Right kidney (tissue), 9 donors: ENCODE measurements at places on chromosomes 6 and 20.

- DNase-seq, result no peak
Observed at GRCh38 chr20:21262812-21263211, 40.3 kb upstream of the XRN2 start.

- DNase-seq, result no peak
Observed at GRCh38 chr6:48701572-48701971, 590.6 kb upstream of the PTCHD4 start.

DNA sequence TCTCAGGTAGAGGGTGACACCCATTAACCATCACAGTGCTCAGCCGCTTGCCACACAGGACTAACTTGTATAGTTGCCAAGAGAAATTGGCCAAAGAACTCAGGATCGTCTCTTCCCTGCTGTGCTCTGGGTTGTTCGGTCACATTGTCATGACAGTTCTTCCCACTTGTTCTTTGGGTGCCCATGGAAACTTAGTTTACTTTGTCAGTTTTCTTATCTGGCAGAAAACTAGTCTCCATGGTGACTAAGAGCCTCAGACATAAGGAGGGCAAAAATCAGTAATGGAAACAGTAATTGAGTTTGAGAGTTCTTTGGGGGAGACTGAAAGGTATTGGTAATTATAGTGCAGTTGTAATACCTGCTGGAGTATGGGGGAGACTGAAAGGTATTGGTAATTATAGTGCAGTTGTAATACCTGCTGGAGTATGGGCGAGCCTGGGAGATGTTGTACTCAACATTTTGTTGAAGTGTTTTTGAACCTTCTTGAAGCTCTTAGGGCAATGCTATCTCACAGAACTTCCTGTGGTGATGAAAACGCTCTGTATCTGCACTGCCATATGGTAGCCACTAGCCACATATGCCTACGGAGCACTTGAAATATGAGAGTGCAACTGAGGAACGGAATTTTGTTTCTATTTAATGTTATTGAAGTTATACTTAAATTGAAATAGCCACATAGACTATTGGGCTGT, 95.2 kb upstream of the HDGFL1 start:
- DNase-seq, result no peak

GRCh38 chr20:54469293-54469692, 6.1 kb upstream of the DOK5 start:
- DNase-seq, result no peak

DNA sequence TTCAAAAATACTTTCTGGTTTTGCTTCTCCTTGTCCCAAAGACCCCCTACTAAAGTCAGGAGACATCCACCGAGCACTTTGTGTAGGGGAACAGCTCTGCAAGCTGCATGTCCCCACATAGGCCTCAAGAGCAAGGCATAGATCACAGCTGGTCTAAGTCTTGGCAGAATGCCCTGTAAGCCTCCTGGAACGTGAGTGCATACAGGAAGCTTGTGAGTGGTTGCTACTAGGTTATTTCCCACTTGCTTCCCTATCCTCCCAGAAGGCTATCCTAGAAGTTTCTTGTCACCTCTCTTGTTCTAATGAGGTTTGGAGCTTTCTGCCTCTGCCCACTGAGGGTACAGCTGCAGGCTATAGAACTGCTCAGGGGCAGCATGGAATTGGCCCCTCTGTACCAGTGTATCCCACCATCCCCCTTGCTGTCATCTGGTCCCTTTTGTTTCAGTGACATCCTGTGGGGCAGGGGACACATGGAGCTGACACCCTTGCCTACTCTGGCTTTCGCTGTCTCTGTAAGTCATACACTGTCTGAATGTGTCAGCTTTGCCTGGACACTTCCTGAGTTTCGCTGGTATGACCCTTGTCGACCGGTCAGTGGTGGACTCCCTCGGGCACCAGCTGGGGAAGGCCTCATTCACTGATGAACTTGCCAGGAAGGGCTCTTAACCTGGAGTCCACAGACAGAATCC, 35.6 kb upstream of the KCNK16 start:
- DNase-seq, result no peak

- no peak for DNase-seq
Observed at GRCh38 chr6:103344554-103345163, 1515.1 kb downstream of the HACE1 start.

DNA sequence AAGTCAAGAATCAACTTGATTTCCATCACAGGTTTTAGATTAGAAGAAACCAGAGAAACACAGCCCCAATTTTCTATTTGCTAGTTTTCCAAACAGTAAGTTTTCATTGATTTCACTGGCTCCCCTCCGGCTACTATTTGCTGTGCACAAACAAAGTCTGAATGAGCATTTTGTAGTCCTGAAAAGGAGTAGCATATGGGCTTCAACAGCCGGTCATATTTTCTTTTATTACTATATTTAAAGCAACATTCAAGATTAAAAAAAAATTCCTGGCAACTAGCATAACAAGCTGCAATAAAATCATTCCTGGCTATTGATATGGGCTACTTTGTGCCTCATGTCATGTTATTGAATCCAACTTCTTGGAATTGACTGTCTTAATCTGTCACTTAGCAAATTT, 48.3 kb downstream of the CARMIL1 start:
- no peak for DNase-seq

- no peak for DNase-seq
Observed at GRCh38 chr20:5945963-5946362, 4.4 kb downstream of the TRMT6 start.

DNA sequence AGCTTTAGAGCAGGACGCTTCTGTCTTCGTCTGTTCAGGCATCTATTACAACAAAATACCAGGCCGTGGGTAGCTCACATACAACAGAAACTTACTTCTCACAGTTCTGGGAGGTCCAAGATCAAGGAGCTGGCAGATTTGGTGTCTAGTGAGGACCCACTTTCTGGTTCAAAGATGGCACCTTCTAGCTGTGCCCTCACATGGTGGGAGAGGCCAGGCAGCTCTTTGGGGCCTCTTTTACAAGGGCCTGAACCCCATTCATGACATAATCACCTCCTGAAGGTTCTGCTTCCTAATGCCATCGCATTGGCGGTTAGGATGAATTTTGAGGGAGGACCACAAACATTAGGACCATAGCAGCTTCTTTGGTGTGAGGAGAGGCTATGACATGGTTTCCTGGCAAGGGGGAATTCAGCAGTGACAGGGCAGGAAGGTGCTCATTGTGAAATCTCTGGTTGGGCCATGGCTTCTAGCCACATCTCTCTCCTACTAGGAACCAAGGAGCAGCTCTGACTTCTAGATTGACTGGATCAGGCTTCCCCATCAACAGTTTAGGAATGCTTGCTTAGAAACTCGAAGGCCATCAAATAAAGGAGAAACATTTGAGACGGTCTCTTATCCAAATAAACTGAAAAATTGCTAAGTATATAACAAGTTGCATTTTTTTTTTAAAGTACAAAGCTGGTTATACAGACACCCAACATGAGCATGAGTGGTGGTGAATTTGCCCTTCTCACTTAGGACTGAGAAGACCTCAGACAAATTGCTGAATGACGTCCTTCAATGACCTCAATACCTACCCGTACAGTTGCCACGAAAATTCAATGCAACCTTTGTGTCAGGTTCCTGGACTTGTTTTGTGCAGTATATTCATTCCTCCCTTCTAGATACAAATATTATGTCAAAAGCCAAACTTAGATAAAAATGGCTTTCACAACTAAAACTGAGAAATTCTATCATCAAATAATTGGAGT, 140.7 kb downstream of the ZDHHC14 start:
- no peak for DNase-seq

GRCh38 chr6:20660534-20660933, 126.3 kb downstream of the CDKAL1 start:
- DNase-seq, result no peak

DNA sequence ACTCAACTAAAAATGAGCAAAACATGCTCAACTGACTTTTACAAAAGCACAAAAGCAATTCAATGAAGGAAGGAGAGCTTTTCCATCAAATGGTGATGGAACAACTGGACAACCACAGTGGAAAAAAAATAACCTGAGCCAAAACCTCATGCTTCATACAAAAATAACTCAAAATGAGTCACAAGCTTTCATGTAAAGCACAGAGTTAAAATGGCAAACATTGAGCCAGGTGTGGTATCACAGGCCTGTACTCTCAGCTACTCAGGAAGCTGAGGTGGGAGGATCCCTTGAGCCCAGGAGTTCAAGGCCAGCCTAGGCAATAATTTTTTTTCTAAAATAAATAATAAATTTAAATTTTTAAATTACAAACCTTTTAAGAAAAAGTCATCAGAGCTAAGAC, 18.4 kb upstream of the HLA-G start:
- no peak for DNase-seq

DNA sequence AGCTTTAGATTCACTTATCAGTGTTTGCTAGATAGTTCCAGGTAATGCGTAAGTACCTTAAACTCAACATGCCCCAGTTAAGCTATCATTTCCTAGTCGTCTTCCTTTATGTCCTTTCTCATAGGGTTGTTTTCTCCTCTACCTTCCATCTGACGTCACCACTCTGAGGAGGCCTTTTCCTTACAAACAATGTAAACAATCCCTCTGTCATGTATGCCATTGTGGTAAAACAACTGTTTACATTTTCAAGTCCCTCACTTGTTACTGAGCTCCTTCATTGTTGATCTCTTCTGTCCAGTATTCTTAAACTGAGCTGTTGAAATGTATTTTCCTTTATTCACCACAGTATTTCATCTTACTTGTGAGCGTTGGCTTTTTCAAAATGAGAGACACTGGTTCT, 45.4 kb upstream of the PLCG1 start:
- no peak for DNase-seq

GRCh38 chr6:108167449-108168089, 1.7 kb downstream of the NR2E1 start:
- DNase-seq, result peak; percentile 70

- no peak for DNase-seq
Observed at GRCh38 chr6:130494729-130495128, 128.9 kb downstream of the TMEM200A start.

- no peak for DNase-seq
Observed at GRCh38 chr20:14634665-14635064, 297.3 kb upstream of the FLRT3 start.

GRCh38 chr6:12849809-12850198, 133.2 kb downstream of the PHACTR1 start:
- no peak for DNase-seq

DNA sequence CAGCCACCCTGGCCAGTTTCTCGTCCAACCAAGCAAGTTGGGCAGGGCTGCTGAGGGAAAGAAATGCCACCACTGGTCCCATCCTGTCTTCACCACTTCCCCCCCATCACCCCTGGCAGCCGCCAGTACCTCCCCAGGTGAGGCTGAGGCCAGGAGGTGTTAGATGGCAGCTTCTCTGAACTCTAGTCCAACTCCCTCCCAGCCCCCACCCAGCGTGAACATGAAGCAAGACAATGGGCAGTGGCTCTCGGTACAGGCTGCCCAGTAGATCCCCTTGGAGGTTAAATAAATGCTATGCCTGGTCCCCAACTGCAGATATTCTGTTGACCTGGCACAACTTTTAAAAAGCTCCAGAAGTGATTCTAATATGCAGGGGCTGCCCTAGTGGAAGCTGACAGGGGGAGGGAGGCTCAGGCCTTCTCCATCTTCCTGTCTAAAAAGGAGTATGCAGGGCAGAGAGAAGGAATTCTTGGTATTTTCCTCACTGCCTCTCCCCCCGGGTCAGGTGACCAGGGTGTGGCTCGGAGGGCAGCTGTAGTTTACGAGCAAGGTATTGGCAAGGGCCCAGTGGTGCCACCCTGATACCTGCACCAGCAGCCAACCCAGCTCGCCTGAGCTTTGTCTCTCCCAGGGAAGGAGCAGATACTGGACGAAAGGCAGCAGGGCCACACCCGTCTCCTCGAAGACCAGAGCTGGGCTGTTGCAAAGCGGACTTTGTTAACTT, 25.7 kb downstream of the KCNK5 start:
- no peak for DNase-seq

- no peak for DNase-seq
Observed at GRCh38 chr20:62752181-62752670, 43.6 kb downstream of the NTSR1 start.

- no peak for DNase-seq
Observed at GRCh38 chr6:54801669-54802068, 44.9 kb upstream of the FAM83B start.

DNA sequence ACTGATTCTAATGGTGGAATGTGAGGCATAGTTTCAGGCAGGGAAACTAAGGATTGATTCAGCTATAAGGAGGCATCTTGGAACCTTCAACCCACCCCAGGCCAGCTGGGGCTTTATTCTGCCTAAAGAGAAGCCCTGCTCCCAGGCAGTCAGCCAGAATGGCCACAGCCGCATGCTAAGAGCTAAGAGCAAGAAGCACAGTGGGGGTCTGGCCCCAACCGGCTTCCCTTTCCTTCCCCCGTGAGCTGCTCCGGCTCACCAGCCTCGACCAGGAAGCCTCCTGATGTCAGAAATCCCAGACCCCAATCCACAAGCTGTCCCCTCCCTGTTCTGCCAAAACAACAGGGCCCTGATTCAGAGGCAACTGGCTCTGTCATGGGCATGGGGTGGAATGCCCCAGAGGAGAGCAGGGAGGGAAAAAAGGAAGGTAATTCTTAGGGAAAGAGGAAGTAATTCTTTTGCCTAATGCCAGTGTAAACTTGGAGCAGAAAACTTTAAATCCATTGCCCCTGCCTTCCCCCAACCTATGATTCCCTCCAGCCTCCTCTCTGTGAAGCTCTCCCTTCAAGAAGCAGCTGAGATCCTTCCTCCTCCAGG, 6.9 kb downstream of the GRM4 start:
- DNase-seq, result no peak

- no peak for DNase-seq
Observed at GRCh38 chr6:25446830-25447569, 167.8 kb downstream of the CARMIL1 start.

GRCh38 chr6:170013815-170014214, 262.4 kb downstream of the ERMARD start:
- no peak for DNase-seq

DNA sequence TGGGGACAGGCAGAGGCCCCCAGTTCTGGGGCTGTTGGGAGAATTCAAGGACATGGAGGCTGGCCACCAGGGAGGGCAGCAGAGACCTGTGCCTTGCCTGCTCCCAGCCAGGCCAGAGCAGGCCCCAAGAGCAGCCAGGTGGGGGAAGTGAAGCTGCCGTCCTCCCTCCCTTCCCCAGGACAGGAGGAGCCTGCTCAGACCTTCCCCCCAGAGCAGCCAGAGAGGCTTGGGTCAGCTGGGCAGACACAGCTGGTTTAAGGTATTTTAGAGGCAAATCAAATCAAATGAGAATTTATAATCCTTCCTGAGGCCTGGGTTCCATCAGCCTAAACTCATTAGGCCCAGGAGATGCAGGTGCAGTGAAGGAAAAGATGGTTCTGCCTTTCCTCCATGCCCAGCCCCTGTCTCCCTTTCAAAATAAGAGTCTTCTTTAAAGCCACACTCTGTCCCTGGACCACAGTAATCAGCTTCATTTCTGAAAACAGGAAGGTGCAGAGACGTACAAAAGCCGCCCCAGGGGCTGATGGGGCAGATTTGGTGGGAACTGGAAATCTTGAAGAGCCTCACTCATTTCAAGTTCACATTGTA, 21.7 kb downstream of the BMP7 start:
- DNase-seq, result peak; percentile 47
